ENCODE measurements at places on chromosomes 12 and 14. TPM values are rescaled to one million over a fixed set of nuclear protein-coding genes. Genes with fewer than 3 reads are reported as not detected.

The RDH5 gene
- total RNA-seq: 16.7 TPM

The DLGAP5 gene
- total RNA-seq: 3.1 TPM

The RACGAP1 gene
- 23.8 TPM for total RNA-seq

The ARHGAP9 gene
- total RNA-seq: 0.16 TPM

The SLC39A9 gene
- 159 TPM for total RNA-seq

The ANKRD33 gene
- total RNA-seq: not detected

The TSPAN11 gene
- total RNA-seq: 0.36 TPM

The HVCN1 gene
- total RNA-seq: 2.6 TPM

The DAAM1 gene
- total RNA-seq: 10.2 TPM

The ALDH1L2 gene
- 58.7 TPM for total RNA-seq

The AMDHD1 gene
- total RNA-seq: under 0.01 TPM

The MAP3K9 gene
- total RNA-seq: 1.7 TPM

The TOMM20L gene
- not detected for total RNA-seq

The MAP1LC3B2 gene
- 0.36 TPM for total RNA-seq
